ENCODE measurements at places on chromosomes 12 and 14.

- DNase-seq, result no peak
These were observed 233.8 kb downstream of the FBXL14 start for GRCh38 chr12:1360441-1361210.

- no peak for DNase-seq
These were observed 30.8 kb upstream of the ZFP36L1 start for GRCh38 chr14:68823434-68824206.

GRCh38 chr12:53499266-53500141, at the start of gene MAP3K12:
TSS of gene MAP3K12 (minus strand) at chr12:53499458. CDS start at chr12:53487391, 12,067 bp downstream.
- DNase-seq, result no peak

- DNase-seq, result no peak
These were observed 1191.6 kb upstream of the SEL1L start for GRCh38 chr14:82725213-82725612.

GRCh38 chr12:22250762-22251161, 83.7 kb downstream of the ST8SIA1 start:
- no peak for DNase-seq

GRCh38 chr12:7915661-7916403, 20.2 kb downstream of the SLC2A3 start:
- peak; percentile 24 for DNase-seq

- peak; percentile 100 for DNase-seq
These were observed at the start of gene CHURC1 for GRCh38 chr14:64914237-64915028. TSS of gene CHURC1 (plus strand) at chr14:64914455. CDS start at chr14:64914496, 41 bp downstream.

- no peak for DNase-seq
These were observed 424 bp downstream of the BBOF1 start for GRCh38 chr14:74019408-74020137.

- no peak for DNase-seq
These were observed 4.7 kb downstream of the MGP start for GRCh38 chr12:14880890-14881453.
